ENCODE measurements at places on chromosomes 11 and 22. TPM values are rescaled to one million over a fixed set of nuclear protein-coding genes. Genes with fewer than 3 reads are reported as not detected.

The FXYD2 gene
- total RNA-seq = not detected

The CABP4 gene
- total RNA-seq = not detected

GRCh38 chr22:38504731-38505540 lies 1.2 kb downstream of the DDX17 start:
- no peak for DNase-seq

DNA sequence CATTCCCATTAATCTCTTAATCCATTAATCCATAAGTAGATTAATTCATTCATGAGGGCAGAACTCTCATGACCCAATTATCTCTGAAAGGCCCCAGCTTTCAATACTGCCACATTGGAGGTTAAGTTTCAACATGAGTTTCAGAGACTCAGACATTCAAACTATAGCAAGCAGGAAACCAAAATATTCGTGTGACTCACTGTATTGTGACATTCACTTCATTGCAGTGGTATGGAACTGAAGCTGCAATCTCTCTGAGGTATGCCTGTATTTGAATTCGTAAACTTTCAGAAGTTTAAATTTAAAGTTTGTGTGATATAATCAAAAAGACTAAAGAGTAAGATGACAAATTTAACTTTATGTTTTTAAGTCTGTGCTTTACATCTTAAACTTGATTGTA lies 2.9 kb upstream of the OR52J3 start:
- DNase-seq = no peak

DNA sequence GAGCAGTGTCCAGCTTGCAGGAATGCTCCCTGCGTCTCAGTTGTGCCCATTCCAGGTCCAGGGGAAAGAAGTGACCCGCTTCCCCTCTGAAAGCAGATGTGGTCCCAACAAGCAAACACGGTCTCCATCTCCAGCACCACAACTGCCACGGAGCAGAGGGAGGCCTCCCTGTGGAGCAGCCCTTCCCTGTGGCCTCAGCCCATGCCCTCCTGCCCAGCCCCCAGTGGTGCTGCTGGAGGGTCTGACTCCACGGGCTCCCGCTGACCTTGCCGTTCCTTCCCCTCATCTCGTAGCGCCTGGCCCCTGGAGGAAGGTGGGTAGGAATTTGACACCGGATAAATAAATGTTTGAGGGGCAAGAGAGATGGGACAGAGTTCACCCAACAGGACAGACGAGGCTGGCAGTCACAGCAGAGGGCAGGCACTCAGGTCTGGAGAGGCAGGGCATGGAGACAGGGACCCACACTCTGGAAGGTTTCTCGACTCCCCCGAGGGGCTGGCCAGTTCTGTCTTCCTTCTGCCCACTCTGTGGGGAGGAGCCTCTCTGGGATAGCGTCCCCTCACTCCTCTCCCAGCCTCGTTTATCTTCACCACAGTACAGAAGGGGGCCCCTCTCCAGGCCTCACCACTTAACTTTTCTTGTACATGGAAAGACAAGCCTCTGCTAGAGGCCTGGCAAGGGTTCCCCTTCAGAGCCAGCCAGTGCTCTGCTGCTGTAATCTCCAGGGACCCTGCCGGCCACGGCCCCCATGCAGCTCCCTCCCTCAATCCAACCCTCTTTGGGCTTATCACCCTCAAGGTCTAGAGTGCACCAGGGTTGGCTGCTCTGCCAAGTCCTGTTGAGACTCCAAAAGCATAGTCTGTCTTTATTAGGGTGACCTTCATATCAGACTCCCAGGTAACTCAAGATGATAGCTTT lies 7.5 kb upstream of the ST3GAL4 start:
- no peak for DNase-seq

The MYO7A gene
- not detected for total RNA-seq

Data from HFFc6 (cell line).